ENCODE measurements at places on chromosomes 1 and 21. TPM values are rescaled to one million over a fixed set of nuclear protein-coding genes. Genes with fewer than 3 reads are reported as not detected.

OR2L2 gene
- 0.52 TPM for total RNA-seq

- no peak overlapping the region for H3K4me3 ChIP-seq
- H3K27me3 ChIP-seq: no peaks in the 10 kb centered on the region
- H3K27ac ChIP-seq: no peak overlapping the region
Measured at GRCh38 chr1:53078333-53079101, 16.5 kb downstream of the PODN start.

C1orf167 gene
- not detected for total RNA-seq

DNA sequence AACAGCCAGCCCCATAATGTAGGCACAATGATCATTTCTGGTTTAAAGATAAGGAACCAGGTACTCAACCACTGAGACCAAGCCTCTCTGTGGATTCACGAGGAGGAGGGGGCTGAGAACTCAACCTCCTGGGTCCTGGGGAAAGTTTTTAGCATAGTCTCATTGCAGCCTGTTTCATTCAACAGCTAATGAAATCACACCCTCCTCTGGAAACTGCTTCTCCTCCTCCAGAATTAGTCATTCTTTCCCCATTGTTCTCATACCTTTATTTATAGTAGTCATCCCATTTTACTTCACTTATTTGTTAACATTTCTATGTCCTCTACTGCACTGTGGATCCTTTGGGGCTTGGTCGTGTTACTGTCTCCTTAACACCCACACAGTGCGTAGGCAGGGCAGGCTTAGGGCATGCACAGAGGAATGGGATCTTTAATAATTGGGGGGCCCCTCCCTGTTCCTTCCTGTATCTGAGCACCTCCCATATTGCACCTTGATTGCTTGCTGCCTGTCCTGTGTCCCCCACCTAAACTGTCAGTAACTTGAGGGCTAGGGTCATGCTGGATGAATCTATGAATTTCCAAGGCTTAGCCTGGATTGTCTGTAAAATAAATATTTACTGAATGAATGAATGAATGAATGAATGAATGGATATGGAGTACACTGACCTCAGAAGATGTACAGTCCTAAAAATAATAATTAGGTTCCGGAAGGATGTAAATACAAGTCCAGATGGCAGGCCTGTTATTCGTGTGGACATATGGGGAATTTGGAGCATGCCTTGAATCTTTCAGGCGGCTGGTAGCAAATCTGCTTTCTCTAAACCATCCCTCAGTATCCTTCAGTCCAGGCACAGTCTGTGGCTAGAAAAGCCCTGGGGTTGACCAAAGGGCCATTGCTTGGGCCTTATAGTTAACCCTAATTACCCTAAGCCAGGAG lies 153.8 kb upstream of the HMGB4 start:
- no peak overlapping the region for H3K27ac ChIP-seq
- H3K36me3 ChIP-seq: no peaks in the 10 kb centered on the region
- H3K4me1 ChIP-seq: no peaks in the 10 kb centered on the region
- DNase-seq: no peak

NTMT2 gene
- total RNA-seq: not detected

DNA sequence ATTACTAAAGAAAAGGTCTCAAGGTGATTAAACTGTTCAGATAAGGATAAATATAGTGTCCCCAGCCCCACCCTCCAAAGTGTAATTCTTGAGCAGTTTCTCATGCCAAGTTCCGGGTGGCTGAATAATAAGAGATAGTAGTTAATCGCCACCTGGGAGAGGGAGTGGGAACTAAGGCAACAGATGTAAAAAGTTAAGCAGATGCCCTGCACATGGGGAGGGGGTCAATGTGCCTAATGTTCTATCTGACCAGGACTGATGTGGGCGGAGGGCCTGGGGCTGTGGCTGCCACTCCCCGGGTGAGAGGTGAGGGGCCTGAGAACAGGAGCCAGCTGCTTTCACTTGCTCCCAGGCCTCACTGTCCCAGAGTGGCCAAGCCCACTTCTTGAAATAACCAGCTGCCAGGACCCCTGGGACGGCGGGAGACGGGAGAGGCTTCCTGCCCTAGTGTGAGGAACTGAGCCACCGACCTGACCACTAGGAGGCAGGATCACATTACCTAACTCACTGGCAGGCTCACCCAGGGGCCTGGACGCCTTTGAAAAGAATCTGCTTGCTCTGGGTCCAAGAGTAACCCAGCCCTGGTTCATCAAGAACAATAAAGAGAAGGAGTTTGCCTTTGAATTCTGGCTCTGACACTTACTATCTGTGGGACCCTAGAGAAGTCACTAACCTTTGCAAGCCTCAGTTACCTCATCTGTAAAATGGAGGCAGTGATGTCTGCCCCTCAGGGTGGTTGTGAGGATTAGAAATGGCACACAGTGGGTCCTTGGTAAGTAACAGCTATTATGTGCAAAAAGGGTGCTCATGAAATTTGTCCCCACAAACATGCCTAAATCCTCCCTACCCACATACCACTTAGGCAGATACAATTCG lies 179.2 kb downstream of the ATG4C start:
- H3K27ac ChIP-seq: no peak overlapping the region
- no peaks in the 10 kb centered on the region for H3K4me1 ChIP-seq
- peaks cover 9% of the 10 kb centered on the region for H3K27me3 ChIP-seq
- no peak for DNase-seq
- no peaks in the 10 kb centered on the region for H3K36me3 ChIP-seq
- no peak overlapping the region for H3K4me3 ChIP-seq

TNFRSF9 gene
- 0.44 TPM for total RNA-seq

OBSCN gene
- 65.3 TPM for total RNA-seq

DNA sequence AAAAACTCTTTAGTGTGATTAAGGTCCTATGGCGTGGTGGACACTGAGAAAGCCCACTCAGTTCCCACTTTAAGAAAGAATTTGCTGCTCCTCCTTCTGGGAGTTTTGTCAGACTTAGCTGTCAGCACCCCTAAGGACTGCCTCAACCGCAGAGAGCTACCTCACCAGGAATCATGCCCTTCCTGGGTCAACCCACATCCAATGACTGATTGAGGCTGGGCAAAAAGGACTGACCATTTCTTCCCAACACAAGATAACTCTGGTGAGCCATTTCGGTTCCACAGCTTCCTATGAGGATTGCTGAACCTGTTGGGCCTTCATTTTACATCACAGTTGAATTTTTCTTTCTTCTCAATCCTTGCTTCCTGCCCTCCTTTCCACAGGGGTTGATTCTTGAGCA lies 197.9 kb downstream of the NCAM2 start:
- DNase-seq: no peak
- no peaks in the 10 kb centered on the region for H3K36me3 ChIP-seq
- H3K4me1 ChIP-seq: peaks cover under 1% of the 10 kb centered on the region
- H3K27ac ChIP-seq: no peak overlapping the region
- no peaks in the 10 kb centered on the region for H3K27me3 ChIP-seq
- no peak overlapping the region for H3K4me3 ChIP-seq

GRCh38 chr1:51933344-51933743 lies 54.8 kb upstream of the NRDC start:
- DNase-seq: no peak
- H3K27me3 ChIP-seq: no peaks in the 10 kb centered on the region
- no peak overlapping the region for H3K27ac ChIP-seq
- H3K36me3 ChIP-seq: no peaks in the 10 kb centered on the region

C1orf115 gene
- total RNA-seq: 21.4 TPM

DNA sequence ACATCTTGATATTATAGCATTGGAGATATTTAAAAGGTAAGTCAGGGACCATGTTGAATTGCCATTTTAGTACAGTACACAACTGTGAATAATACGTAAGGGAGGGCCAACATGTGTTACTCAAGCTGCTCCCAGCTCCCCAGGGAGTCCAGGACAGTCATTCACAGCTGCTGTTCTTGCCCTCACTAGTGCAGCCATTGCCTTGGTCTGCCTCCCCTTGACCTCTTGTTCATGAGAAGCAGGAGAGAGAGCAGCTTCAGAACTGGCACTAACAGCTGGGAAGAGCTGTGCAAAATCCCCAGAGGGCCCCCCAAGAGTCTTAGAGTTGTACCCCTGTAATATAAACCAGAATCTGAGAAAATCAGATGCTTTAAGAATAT lies 16.4 kb downstream of the TCEANC2 start:
- no peaks in the 10 kb centered on the region for H3K4me1 ChIP-seq
- H3K36me3 ChIP-seq: no peaks in the 10 kb centered on the region
- no peak overlapping the region for H3K4me3 ChIP-seq
- H3K27me3 ChIP-seq: no peaks in the 10 kb centered on the region

DNA sequence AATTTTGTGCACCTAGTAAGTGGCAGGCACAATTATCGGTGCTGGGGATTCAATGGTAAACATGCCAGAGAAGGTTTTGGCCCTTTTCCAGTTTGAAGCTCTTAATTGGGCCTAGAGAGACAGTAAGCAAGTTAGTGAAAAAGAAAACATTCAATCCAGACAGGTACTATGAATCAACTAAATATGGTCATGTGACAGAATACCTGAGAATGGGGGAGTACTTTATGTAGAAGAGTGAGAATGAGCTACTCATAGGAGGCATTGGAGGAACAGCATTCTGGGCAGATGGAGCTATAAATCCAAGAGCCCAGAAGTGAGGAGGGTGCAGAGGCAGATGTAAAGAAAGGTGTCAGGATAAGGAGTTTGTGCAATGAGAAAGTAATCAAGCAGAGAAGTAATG lies 1017.9 kb downstream of the ADGRL2 start:
- no peak overlapping the region for H3K27ac ChIP-seq
- DNase-seq: no peak
- H3K4me3 ChIP-seq: no peak overlapping the region

DNA sequence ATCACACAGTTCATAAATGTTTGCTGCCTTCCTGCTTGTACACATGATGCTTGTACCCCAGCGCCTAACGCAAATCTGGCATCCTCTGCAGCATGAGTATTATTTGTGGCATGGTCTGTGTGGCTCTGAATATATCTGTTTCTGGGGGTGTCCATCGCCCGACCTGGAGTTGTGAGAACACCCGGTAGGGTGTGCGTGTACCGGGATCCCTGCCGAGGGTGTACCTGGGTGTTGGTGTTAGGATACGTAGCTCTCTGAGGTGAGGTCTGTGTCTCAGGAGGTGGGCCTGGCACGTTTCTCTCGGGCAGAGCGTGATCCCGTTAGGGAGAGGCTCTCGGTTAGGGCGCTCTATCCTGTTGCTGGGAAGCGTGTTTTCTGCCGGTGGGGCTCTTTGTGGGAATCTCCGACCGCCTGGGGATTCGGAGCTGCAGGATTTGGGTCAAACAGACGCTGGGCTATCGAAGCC lies 10.4 kb upstream of the CDC20 start:
- H3K36me3 ChIP-seq: no peaks in the 10 kb centered on the region
- H3K27ac ChIP-seq: peak overlapping the region; percentile 87
- H3K4me3 ChIP-seq: peak overlapping the region; percentile 34
- peaks cover 5% of the 10 kb centered on the region for H3K4me1 ChIP-seq
- H3K27me3 ChIP-seq: no peaks in the 10 kb centered on the region

ZMYM1 gene
- 17.6 TPM for total RNA-seq

MPL gene
- total RNA-seq: not detected

- DNase-seq: no peak
- H3K27me3 ChIP-seq: no peaks in the 10 kb centered on the region
- H3K4me3 ChIP-seq: no peak overlapping the region
- no peaks in the 10 kb centered on the region for H3K36me3 ChIP-seq
- H3K4me1 ChIP-seq: peaks cover 25% of the 10 kb centered on the region
Measured at GRCh38 chr1:31299365-31299764, 2.5 kb downstream of the ZCCHC17 start.

GRCh38 chr1:99516141-99516540 lies 129.8 kb upstream of the PALMD start:
- H3K27me3 ChIP-seq: no peaks in the 10 kb centered on the region
- no peak for DNase-seq
- no peaks in the 10 kb centered on the region for H3K36me3 ChIP-seq

S100PBP gene
- 105 TPM for total RNA-seq

GRCh38 chr1:234246638-234247116 lies 126.6 kb upstream of the COA6 start:
- H3K4me1 ChIP-seq: peaks cover 14% of the 10 kb centered on the region
- H3K27ac ChIP-seq: no peak overlapping the region
- no peak overlapping the region for H3K4me3 ChIP-seq
- no peaks in the 10 kb centered on the region for H3K36me3 ChIP-seq
- no peaks in the 10 kb centered on the region for H3K27me3 ChIP-seq

All from B cell (primary cell).